Adrenal gland (tissue), 19 donors: ENCODE measurements at places on chromosomes 5 and 9. TPM values are rescaled to one million over a fixed set of nuclear protein-coding genes. Genes with fewer than 3 reads are reported as not detected.
A peak's percentile ranks its signal among the peaks of the same experiment; 100 is the strongest.

GRCh38 chr5:158966716-158967115 lies 133.0 kb downstream of the EBF1 start:
- DNase-seq = no peak

The AK8 gene
- total RNA-seq = 1.3 TPM

DNA sequence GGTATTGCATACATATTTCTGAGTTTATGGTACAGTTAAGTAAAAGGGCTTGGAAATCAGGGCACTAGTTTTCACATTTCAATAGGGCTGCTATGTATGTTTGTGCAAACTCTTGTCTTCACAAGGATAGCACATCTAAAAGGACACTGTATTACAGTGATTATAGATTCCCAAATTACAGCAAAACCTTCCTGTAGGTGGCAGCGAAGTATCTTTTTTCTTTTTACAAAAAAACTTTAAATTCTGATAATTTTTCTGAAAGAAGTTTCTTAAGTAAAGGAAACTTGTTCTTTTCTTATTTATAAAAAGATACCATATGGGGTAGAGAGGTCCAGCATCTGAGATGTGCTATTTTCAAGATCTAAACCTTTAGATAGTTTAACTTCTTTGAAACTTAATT lies 337.8 kb downstream of the PTPRD start:
- no peak for DNase-seq

The ZNF366 gene
- total RNA-seq = 1.6 TPM

DNA sequence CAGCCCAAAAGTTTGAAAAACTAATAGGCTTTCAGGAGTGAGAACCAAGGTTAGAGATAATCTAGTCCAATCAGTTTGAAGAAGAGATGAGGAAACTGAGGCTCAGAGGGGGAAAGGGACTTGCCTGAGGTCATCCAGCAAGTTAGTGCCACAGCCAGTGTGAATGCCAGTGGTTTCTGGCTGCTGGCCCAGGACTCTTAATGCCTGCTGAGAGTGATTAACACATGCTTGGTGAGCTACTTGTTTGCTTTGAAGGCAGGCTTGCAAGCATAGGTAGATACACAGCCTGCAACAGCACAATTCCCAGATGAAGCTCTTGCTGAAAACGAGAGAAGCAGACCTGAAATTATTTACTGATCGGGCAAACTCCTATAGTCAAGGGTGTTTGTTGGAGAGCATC lies 591.6 kb upstream of the SGCD start:
- DNase-seq = no peak

DNA sequence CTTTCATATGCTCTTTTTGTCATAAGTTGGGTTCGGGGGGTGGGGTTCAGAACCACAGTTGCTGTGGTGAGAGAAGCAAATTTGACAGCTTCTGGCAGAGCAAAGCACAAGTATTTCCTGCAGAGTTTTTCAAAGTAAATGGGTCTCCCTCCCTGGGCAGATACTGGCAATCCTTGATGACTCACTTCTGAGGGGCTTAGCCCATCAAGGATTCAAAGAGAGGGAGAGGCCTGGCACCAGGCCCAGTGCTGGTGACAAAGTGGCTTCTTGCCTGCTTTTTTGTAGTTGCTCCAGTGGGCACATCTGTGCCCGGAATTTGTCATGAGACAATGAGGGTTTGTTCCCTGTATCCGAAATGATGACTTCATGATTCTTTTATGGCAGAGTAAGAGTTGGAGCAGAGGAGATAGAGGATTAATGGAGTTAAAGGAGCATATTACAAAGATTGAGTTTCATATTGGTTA lies 46.6 kb upstream of the TNC start:
- peak; percentile 20 for DNase-seq

- no peak for DNase-seq
Measured at GRCh38 chr5:37495210-37495609, 116.1 kb downstream of the WDR70 start.
